ENCODE measurements at places on chromosomes 5 and 9. TPM values are rescaled to one million over a fixed set of nuclear protein-coding genes. Genes with fewer than 3 reads are reported as not detected.
A peak's percentile ranks its signal among the peaks of the same experiment; 100 is the strongest.

GRCh38 chr5:23490993-23491392 lies 16.4 kb upstream of the PRDM9 start:
- H3K4me1 ChIP-seq: no peaks in the 10 kb centered on the region
- no peak overlapping the region for H3K27ac ChIP-seq
- no peak for DNase-seq
- H3K4me3 ChIP-seq: no peak overlapping the region
- no peaks in the 10 kb centered on the region for H3K27me3 ChIP-seq

Gene PTGES
- not detected for total RNA-seq

DNA sequence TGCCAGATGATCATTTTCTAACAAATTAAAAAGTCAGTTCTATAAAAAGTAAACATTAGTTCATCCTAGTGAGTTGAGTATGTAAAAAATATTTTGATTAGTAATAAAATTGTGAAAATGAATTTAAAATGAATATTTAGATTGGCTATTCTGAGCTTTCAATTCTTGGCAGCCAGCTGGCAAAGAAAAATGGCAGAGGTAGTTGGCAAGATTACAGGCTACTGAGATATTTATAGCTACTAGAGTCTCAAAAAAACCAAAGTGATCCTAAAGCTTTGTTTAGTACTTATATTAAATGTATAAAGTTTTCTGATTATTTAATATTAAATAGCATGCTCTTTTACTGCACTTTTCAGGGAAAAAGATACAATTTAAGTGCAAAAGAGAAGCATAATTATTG lies 25.0 kb downstream of the SGTB start:
- H3K27ac ChIP-seq: no peak overlapping the region
- H3K36me3 ChIP-seq: peaks cover 56% of the 10 kb centered on the region
- DNase-seq: no peak
- H3K27me3 ChIP-seq: no peaks in the 10 kb centered on the region
- H3K4me1 ChIP-seq: no peaks in the 10 kb centered on the region

DNA sequence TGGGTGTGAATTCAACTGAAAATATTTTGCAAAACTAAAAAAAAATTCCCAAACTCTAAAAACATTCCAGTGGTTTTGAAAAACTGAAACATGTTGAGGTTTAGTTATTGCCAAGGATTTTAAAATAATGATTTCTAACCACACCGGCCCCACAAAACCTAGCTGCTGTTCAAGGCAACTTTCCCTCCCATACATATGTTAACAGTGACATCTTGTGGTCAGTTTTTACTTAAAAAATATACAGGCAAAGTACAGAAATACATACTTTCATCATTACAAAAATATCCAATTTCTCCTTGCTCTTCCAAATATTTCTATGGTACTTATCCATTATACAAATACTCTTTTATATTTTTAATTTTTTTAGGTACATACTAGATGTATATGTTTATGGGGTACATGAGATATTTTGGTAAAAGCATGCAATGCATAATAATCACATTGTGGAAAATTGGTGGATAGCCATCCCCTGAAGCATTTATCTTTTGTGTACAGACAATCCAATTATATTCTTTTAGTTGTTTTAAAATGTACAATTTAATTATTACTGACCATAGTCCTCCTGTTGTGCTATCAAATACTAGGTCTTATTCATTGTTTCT lies 34.4 kb upstream of the MRPS30 start:
- H3K27me3 ChIP-seq: no peaks in the 10 kb centered on the region
- no peak overlapping the region for H3K27ac ChIP-seq
- DNase-seq: no peak
- no peaks in the 10 kb centered on the region for H3K36me3 ChIP-seq
- no peak overlapping the region for H3K4me3 ChIP-seq
- no peaks in the 10 kb centered on the region for H3K4me1 ChIP-seq

- H3K4me1 ChIP-seq: peaks cover 14% of the 10 kb centered on the region
- H3K27me3 ChIP-seq: no peaks in the 10 kb centered on the region
- H3K27ac ChIP-seq: peak overlapping the region; percentile 63
These were observed 2.0 kb upstream of the ADAMTS6 start for GRCh38 chr5:65483546-65484346.

Gene ABCA1
- total RNA-seq: 0.44 TPM

- H3K4me1 ChIP-seq: no peaks in the 10 kb centered on the region
- H3K27me3 ChIP-seq: no peaks in the 10 kb centered on the region
- H3K27ac ChIP-seq: peak overlapping the region; percentile 0
These were observed 81.3 kb downstream of the SUSD1 start for GRCh38 chr9:112093870-112094216.

Gene SIT1
- 57.1 TPM for total RNA-seq

- no peak overlapping the region for H3K4me3 ChIP-seq
- H3K27ac ChIP-seq: no peak overlapping the region
- DNase-seq: no peak
- no peaks in the 10 kb centered on the region for H3K27me3 ChIP-seq
These were observed 26.0 kb downstream of the SERINC5 start for GRCh38 chr5:80229902-80230255.

Gene IL4
- not detected for total RNA-seq

GRCh38 chr9:105198023-105198422 lies 46.4 kb upstream of the SLC44A1 start:
- H3K36me3 ChIP-seq: no peaks in the 10 kb centered on the region
- no peaks in the 10 kb centered on the region for H3K27me3 ChIP-seq
- DNase-seq: no peak
- no peak overlapping the region for H3K27ac ChIP-seq
